ENCODE measurements at places on chromosomes 12 and 14.
A peak's percentile ranks its signal among the peaks of the same experiment; 100 is the strongest.

- peak; percentile 51 for DNase-seq
Observed at GRCh38 chr12:62192180-62192902, 67.9 kb upstream of the USP15 start.

DNA sequence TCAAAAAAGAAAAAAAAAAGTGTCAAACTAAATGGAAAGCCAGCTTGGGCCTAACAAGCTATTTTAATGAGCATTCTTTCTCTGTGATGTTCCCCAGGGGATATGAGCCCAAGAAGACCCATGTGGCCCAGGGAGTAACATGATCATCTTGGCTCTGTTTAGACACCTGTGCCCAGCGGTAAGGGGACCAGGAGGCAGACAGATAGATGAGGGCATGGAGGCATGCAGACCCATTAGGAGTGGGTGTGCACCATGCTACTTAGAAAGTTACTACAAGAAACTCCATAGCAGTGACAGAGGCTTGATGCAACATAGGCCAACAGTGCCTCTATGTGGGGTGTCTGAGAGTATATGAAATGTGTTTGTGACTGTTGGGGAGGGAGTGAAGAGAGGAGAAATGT is 3.1 kb upstream of the CREBL2 start:
- DNase-seq: no peak

DNA sequence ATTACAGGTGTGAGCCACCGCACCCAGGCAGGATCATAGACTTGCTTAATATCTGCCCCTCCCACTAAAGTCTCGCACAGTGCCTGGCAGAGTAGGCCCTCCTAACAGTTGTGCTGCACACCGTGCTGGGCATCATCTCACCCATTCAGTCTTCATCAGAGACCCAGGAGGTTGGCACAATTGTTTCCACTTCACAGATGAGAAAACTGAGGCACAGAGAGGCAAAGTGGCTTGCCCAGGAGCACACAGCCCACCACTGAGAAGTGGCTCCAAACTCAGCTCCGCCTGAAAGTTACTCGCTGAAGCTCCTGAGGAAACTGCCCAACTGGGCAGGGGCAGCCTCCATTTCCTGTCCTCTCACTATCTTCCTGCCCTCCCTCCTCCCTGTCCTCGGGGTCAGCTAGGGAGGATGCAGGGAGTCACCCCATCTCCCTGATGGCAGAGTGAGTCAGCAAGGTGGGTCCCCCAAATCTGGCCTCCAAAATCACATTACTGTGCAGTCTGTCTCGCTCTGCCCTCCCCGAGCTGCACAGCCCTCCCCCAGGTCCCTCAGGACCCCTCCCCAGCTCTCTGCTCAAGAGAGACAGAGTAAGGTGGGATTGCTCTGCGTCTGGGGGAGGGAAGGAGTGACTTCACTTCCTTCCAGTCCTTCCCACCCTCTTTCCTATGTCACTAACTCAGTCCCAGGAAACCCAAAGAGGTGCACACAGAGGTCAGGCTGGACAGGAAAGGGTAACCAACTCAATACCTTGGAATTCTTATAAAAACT is 5.7 kb downstream of the SLC8B1 start:
- no peak for DNase-seq

GRCh38 chr12:75489613-75490210 is 9.2 kb downstream of the GLIPR1 start:
- DNase-seq: no peak

GRCh38 chr14:69772082-69773017 is 5.4 kb downstream of the SRSF5 start:
- no peak for DNase-seq

DNA sequence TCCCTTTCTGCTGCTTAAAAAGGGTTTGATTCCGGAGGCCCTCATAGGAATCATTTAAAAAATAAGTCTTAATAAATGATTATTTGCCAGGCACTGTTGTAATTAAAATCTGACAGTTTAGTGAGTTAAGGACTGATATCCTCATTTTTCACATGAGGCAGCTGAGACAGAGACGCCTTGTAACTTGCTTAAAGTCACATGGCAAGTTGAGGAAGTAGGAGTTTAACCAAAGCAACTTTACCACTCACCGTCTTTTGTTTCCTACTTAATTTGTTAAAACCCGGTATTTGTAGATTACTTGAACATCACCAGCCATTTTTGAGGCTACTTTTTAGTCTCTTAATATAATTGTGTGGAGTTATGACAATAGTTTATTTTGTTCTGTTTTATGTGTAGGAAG is 2.4 kb downstream of the TIGAR start:
- no peak for DNase-seq

- no peak for DNase-seq
Observed at GRCh38 chr12:21800011-21800410, 25.5 kb upstream of the KCNJ8 start.

DNA sequence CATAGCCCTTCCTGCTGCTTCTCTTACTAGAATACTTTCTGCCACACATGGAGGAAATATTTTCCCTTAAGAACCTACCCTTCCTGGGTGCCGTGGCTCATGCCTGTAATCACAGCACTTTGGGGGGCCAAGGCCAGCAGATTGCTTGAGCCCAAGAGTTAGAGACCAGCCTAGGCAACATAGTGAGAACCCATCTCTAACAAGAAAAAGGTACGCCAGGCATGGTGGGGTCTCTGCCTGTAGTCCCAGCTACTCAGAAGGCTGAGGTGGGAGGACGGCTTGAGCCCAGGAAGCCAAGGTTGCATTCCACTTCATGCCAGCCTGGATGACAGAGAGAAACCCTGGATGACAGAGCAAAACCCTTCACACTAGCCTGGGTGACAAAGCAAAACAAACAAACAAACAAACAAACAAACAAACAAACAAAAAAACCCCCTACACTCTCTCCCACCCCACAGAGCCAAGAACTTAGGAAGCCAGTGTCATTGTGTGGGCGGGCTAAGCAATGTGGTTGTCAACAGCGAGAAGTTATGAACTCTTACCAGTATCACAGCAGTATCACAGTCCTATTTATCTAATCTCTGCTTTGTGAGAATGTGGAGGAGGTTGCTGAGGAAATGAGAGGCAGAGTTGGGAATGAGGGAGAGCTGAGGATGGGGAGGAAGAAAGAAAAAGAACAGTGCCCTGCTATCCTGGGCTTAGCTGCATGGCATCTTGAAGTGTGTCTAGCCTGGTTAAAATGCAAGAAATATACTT is 53.8 kb upstream of the CLEC14A start:
- no peak for DNase-seq

- no peak for DNase-seq
Observed at GRCh38 chr14:56198438-56198837, 80.2 kb downstream of the PELI2 start.

DNA sequence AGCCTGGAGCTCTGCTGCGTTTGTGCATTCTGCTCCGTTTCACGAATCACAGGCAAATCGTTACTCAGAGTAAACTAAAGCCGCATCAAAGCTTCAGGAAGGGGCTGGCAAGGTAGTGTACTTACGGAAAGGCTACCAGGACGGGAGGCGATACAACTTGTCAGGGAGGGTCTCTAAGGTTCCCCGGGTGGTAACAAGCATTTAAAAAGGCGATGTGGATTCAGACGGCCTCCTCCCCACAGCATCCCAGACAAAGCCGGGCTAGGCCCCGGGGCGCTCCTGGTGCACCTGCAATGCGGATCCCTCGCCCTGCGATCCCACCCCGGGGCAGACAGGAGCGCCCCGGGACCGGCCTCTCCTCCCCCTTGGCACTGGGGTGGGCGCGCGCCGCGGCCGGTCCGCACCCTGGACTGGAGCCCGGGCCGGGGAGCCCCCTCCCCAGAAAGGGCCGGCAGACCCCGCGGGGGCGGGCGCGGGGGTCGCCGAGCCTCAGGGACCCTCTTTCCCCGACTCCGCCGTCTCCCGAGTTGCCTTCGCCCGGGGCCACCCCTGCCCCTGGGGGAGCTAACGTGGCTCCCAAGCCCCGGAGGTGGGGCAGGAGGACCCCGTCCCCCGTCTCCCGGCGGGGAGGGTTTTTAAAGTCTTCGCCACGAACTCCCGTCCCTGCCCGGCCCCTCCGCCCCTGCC is 718 bp downstream of the CCDC92 start:
- peak; percentile 2 for DNase-seq

GRCh38 chr12:53696285-53696654 is 20.4 kb upstream of the ATP5MC2 start:
- DNase-seq: no peak

DNA sequence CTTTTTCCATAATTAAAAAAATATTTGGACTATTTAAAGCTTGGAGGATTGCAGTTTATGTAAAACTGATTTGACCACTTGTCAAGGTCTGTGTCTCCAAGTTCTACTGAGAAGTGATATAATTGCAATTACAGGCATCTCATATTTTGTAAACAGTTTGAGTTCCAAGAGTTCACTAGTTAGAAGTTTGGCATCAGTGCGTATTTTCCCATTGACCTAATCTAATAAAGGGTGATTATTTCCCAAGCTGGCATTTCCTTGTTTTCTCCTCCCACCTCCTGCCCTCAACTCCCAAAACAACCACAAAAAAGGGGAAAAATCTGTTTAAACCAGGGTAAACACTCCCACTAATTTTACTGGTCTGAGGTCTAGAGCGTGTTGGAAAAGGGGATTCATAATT is 3.0 kb upstream of the MYF6 start:
- no peak for DNase-seq

DNA sequence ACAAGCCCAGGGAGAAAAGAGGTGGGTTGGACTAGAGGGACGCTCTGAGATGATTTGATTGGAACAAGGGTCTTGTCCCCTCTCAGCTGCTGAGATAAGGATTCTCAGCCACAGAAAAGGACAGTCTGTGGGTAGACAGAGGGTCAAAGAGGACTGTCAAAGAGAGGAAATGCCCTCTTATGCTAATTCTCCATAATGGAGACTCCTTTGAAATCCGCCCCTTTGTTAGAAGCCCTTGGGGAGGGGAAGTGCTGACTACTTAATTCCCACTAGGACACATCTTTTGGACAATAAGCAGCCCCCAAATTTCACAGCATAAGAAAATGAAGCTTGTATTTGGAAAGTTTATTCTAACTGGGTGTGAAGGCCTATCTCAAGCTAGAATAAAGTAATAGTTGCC is 176.6 kb downstream of the KTN1 start:
- DNase-seq: no peak

- DNase-seq: no peak
Observed at GRCh38 chr12:106113824-106114446, 24.8 kb downstream of the NUAK1 start.

GRCh38 chr12:11893998-11894397 is 176.7 kb upstream of the BCL2L14 start:
- no peak for DNase-seq

DNA sequence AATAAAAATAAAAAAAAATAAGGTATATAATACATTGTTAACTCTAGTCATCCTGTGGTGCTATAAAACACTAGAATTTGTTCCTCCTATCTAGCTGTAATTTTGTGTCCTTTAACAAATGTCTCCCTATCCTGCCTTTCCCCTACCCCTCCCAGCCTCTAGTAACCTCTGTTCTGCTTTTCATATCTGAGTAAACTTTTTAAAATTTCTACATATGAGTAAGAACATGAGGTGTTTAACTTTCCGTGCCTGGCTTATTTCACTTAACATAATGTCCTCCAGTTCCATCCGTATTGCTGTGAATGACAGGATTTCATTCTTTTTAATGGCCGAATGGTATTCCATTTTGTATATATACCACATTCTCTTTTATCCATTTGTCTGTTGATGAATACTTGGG is 71.3 kb upstream of the GNG2 start:
- DNase-seq: no peak

GRCh38 chr12:111068290-111068689 is 147.9 kb upstream of the MYL2 start:
- no peak for DNase-seq

DNA sequence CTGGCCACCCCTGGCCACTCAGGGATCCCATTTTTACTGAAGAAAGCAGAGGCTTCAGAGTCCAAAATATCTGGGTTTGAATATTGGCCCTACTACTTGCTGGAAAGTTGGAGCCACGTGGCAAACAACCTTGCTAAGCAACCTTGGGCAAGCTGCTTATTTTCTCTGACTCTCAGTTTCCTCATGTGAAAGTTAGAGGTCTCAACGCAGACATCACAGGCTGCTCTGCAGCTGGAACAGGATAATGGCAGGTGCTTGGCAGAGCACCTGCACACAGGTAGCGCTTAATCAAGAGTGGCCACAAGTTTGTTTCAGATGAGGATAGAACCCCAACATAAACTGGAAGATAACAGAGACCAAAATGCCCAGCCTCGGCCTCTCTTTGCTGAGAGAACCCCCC is 28.1 kb upstream of the CCND2 start:
- DNase-seq: no peak

DNA sequence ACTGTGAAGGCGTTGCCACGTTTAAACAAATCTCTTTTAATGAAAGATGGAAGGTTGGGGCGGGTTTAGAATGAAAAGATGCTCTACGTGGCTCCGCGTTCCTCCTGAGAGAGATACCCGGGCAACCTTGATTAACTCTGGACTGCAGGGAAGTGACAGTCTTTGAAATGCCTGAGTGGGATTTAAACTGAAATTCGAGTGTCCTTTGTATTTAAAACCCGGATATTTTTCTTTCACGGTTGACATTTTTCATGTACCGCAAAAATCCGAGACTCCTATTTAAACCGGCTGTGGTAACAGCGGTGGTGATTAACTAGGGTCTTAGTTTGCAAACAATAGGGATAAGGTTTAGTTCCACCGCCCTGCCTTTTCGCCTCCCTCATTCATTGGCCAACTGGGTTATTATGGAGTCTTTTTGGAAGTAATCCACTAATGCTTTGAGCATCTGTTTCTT is 707 bp downstream of the G2E3 start:
- DNase-seq: no peak

DNA sequence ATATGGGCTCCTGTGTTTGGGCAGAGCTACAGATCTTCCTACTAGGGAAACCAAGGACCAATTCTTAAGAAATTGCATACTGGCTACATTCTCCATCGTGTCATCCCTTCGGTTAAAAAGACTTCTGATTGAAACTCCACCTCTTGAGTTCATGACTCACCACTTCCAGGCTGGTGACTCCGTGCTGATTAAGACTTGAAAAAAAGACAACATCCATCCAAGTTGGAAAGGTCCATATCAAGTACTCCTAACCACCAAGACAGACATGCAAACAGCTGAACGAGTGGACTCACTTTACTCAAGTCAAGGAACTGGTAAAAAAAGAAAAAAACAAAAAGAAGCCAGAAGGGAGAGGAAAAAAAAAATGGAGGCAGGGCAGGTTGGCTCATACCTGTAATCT is 63.4 kb downstream of the APOBEC1 start:
- no peak for DNase-seq

DNA sequence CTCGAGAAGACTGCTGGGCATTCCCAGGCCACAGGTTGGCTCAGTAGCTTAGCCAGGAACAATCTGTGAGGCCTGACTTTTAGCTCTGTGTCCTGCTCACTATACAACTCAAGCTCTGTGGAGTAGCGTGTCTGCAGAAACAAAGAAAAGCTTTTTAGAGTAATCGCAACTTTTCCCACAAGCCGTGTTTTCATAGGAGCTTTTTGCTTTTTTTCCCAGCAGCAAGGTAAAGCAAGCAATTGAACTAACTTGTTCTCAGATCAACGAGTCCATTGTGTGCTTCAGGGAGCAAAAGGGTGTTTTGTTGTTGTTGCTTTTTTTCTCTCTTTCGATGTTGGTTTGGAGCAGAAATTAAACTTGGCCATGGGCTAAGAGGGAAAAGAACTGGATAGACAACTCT is 97.3 kb upstream of the BCL2L14 start:
- no peak for DNase-seq

Measured in activated CD4-positive, alpha-beta T cell treated with anti-CD3 and anti-CD28 coated beads, Interleukin-2, amount 50 U/mL, for 24 hours (primary cell).